Stimulated activated CD4-positive, alpha-beta T cell treated with anti-CD3 and anti-CD28 coated beads, Interleukin-4, amount 100 ng/mL, for 4 hours (primary cell): ENCODE measurements at places on chromosomes 1 and 21.

GRCh38 chr1:103457886-103458455 is 67.5 kb upstream of the RNPC3 start:
- DNase-seq = no peak

GRCh38 chr1:194658090-194658439 is 1471.7 kb upstream of the B3GALT2 start:
- DNase-seq = no peak

- DNase-seq = no peak
These were observed 55.0 kb downstream of the JAK1 start for GRCh38 chr1:64911326-64911725.

DNA sequence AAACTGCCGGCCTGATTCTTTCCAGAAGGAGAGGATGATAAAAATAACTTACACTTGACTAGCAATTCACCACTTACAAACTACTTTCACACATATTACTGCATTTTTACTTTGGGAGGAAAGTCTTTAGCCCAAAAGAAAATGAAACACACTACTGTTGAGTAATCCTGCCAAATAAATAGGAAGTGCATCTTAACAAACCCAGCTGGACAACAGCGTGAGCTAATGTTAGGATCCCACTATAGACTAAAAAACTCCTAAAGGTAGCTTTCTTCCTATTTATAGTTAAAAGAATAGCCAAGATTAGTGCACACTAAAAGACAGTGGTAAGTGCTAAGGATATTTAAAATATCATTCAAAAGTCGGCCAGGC is 83.8 kb downstream of the HSF2BP start:
- DNase-seq = no peak

- DNase-seq = no peak
These were observed 17.2 kb downstream of the CTNNBIP1 start for GRCh38 chr1:9892563-9893528.

- no peak for DNase-seq
These were observed 28.4 kb downstream of the PRPF38A start for GRCh38 chr1:52432807-52433206.

- DNase-seq = no peak
These were observed 4.4 kb upstream of the CNN3 start for GRCh38 chr1:94931254-94931841.
